ENCODE measurements at places on chromosomes 6 and 20. TPM values are rescaled to one million over a fixed set of nuclear protein-coding genes. Genes with fewer than 3 reads are reported as not detected.
A peak's percentile ranks its signal among the peaks of the same experiment; 100 is the strongest.

PNLDC1 gene
- not detected for polyA plus RNA-seq

COL21A1 gene
- polyA plus RNA-seq, result 0.07 TPM

ECT2L gene
- not detected for polyA plus RNA-seq

RING1 gene
- polyA plus RNA-seq, result 24.4 TPM

C6orf118 gene
- not detected for polyA plus RNA-seq

DNA sequence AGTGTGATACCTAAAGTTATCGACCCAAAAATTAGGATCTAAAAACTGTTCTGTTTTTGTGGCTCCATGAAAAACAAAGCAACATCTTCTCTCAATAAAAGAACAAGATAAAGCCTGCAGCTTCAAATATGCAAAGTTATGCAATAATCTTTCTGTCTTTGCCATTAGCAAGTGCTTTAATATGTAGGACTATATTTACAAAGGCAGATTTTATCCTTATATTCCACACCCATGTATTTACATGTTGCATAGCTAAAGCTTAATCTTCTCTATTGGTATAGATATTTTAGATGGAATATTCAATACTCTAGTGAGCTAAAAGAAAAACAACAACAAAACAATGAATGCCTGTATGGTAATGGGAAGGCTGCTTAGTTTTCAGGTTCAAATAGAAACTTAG, 628.2 kb downstream of the PHF3 start:
- DNase-seq, result no peak

GRCh38 chr20:54115172-54115854, 44.9 kb upstream of the BCAS1 start:
- DNase-seq, result no peak

DNA sequence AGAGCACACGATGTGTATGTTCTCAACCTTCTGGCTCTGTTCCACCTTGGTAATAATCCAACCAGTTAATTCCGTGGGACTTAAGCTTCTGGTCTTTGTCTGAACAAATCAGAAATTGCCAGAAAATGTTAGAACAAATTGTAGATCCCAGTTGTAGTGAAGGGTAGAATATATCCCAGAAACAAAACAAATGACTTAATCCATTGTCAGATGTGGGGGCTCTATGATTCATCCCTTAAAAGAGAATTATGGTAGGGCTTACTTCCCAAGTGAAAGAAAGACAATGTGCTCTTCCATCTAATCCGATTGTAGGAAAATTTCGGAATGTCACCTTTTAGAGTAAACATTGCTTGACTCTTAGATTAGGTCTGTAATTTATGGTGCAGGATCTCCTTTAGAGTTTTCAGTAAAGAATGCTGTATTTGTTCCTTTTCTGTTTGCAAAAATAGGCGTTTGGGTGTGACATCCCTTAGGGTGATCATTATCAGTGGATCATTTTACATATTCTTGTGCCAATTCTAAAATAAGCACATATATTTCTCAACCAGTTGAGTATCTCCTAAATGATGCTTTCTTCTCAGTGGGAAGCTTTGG, 234.5 kb upstream of the ZNF217 start:
- peak; percentile 83 for DNase-seq

DNA sequence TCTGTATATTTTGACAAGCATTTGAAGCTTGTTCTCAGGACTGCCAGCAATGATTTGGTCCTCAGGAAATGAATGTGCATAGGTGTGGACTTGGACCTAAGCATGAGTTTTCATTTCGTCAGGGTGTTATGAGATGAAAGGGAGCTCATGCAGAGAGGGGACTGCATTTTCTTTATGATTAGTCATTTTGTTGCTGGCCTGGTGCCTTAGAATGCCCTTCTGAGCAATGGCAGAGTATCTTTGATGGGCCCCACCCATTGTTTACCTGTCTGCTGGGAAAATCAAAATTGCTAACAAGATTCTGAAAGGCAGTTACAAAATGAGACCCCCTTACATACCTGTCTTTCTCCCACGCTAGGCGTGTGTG, 51.5 kb upstream of the MTHFD1L start:
- DNase-seq, result no peak

GRCh38 chr20:43681991-43682410, 15.1 kb downstream of the MYBL2 start:
- DNase-seq, result no peak

- DNase-seq, result no peak
These were observed 106.5 kb downstream of the ARID1B start for GRCh38 chr6:156883497-156884252.
